ENCODE measurements at places on chromosomes 1 and 21.

DNA sequence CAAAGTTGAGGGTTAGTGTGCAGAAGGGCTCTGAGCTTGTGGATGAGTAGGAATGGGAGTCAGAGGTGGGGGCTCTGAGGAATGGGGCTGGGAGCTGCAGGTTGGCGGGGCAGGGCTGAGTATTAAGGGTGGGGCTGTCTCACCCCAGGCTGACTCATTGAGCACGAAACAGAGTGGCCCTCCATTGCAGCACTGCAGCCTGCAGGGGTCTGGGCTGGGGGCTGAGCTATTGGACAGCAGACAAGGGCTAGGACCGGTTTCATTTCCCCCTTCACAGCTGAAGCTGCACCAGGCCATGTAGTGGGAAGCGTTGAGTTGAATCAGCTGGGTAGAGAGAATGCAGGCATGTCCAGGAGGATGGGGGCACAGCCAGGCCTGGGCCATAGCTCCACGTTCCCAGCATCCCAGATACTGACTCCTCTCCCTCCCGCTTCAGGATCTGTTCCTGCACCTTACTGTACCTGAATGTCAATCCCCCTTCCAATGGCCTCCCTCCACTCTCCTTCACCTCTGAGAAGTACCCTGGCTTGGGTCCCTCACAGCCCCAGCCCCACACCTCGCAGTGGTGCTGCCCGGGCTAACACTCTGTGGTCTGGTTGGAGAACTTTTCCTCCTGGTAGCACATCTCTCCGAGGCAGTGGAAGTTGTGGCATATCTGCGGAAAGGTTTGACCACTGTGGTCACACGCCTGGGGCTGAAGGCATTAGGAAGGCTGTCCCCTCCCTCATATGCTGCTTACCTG is 4.4 kb upstream of the INPP5B start:
- DNase-seq, result no peak

DNA sequence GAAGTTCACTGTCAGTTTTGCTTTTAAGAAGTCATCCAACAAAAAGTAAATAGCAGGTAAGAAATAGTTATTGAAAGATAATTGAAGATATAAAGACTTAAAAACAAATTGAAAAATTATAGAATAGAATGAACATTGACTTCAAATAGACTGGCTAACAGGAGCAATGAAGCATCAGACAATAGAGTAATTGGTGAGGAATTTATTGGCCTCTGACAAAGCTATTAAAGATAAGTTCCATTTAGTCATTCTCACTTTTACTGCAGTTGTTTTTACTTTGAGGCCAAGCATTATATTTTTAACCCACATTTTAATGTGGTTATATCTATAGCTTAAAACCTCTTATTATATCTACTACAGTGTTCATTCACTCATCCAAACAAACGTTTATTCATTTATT is 228.8 kb upstream of the ADGRL2 start:
- DNase-seq, result no peak

- no peak for DNase-seq
These were observed 85.4 kb downstream of the PIGK start for GRCh38 chr1:77133731-77134358.

DNA sequence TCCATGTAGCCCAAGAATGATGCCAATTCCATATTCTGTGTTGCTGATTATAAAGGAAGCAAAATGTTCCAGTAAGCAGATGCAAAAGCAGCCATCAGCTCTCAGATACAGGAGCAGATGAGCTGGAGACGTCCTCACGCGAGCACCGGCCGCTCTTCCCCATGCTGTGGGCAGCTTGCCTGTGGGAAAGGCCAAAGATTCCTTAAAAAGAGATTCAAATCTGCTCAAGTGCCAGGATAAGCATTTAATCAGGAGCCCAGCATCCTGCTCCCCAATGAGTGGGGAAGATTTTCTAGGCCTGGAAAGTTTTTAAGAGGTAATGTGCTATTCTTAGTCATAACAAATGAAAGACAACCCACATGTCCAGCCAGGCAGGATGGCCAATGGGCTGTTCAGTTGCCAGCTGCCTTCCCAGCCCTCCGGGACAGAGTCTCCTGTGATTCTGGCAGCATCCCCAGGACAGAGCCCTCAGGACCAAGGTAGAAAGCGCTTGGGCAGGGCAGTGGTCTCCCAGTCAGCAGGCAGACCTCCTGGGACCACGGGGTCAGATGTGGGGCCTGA is 108.2 kb upstream of the TMPRSS2 start:
- DNase-seq, result no peak

DNA sequence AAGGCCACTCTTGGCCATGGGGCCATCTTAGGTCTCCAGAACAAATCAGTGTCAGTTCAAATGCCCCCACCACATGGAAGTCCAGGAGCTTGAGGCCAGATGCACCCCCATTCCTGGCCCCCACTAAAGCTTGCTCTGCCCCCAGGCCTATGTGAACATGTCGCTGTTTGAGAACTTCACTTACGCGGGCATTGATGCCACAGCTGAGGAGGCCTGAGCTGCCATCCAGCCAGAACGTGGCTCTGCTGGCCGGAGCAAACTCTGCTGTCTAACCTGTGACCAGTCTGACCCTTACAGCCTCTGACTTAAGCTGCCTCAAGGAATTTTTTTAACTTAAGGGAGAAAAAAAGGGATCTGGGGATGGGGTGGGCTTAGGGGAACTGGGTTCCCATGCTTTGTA is 15.1 kb upstream of the MPL start:
- no peak for DNase-seq

DNA sequence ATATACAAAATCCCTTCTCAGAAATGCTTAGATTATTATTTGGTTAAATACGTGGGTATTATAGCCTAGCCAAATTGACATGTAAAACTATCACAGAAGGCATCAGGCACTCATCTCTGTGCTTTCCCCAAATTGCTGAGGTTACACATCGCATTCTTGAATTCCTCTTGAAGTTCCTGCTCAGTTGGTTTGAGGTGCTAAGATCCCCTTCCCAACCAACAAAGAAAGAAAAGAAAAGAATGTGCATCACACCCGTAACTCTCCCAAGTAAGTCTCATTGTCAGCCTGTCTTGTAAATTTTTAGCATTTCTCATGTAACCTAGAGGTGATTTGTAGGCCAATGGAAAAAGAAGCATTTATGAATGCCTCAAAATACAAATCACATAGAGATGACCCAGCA is 539.2 kb upstream of the PRMT6 start:
- DNase-seq, result no peak

DNA sequence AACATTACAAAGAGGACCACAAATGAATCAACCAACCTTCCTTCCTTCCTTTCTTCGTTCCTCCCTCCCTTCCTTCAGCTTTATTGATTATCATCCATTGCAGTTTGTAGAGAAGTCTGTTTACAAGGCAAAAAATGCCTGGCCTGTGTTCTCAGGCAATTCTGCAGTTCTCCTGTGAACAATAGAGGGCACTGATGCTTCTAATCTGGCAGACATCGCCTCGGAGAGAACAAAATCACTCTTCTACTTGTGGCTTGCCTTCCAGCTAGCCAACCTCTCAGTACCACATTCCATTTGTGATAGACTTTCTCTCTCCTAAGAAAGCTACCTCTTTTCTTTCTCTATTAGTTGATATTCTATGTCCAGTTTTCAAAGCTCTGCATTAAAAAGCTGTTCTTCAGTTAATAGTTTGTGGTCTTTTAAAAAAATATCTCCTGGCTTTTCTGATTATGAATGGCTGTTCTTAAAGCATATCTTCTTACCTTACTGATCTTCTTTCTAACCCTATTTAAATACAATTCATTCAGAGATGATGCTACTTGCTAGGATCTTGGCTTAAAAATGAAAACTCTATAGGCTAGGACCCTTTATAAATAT is 26.9 kb upstream of the ESRRG start:
- DNase-seq, result peak; percentile 46

DNA sequence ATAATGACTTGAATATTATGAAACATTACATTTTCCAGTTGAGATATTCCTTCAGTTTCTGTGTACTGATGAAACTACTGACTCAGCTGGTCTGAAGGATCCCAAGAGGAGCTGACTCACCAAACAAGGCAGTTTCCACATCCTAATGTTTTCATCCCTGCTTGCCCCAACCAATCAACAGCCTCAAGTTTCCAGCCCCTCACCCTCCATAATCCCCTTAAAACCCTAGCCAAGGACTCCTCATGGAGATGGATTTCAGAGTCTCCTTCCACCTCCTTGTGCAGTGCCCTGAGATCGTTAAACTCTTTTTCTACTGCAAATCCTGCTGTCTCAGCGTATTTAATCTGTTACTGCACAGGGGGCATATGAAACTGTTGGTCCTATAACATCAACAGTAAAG is 83.1 kb upstream of the HAO2 start:
- DNase-seq, result no peak

GRCh38 chr1:204455063-204455830 is 39.4 kb downstream of the PIK3C2B start:
- peak; percentile 95 for DNase-seq

GRCh38 chr1:216832192-216832591 is 109.0 kb upstream of the ESRRG start:
- no peak for DNase-seq
